NCI-H1417 (cell line): ENCODE measurements at places on chromosomes 16 and 17.
A peak's percentile ranks its signal among the peaks of the same experiment; 100 is the strongest.

DNA sequence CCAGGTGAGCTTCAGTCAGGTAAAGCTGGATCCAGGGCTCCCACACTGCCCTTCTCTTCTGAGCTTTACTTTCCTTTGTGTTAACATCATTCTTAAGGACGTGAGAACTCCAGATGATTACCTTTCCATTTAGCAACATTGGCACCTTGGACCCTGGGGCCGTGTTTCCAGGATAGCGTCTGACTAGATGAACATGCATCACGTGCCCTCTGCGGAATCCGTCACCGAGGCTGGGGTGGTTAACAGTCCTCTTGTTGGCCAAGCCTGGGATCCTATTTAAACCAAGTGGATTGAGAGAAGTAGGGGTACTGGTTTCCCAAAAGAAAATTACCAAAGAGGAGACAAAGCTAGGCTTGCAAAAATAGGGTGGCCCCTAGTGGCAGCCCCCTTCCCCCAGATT is 3.9 kb upstream of the LAT start:
- no peak for DNase-seq

DNA sequence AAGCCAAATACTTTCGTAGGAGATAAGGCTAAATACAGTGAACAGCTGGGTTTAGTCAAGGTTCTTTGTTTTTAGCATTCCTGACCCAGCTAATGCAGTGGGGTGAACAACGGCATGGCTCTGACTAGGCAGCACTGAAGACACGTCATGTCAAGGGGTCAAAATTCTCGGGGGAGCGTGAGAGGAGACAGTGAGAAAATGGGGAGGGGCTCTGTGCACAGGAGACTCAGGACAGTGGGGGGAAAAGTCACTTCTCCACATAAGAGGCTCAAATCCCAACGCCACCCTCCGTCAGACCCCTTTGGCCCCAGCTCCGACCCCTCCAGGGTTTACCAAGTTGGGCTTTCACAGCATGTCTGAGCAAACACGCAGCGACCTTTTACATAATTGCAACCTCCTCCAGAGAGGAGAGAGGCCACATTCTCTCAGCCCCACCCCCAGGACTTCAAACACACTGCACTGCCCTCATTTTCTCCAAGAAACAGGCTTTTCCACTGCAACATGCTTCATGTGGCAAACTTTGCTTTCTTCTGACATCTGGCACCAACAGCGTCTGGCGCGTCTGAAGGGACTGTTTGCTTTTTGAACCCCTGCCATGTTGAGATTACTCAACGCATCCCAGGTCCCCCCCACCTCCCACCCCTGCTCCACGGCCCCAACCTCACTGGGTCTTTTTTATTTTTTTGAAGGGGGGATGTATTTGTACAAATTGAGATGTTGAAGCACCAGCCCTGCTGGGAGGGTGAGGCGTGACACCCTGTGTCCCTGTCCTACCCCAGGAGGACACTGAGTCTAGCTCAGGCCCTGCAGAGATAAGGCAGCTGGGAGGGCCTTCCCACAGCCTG is 30.0 kb downstream of the AXIN2 start:
- peak; percentile 52 for DNase-seq

- DNase-seq, result peak; percentile 20
Measured at GRCh38 chr17:30170415-30170987, 53.9 kb downstream of the NSRP1 start.

DNA sequence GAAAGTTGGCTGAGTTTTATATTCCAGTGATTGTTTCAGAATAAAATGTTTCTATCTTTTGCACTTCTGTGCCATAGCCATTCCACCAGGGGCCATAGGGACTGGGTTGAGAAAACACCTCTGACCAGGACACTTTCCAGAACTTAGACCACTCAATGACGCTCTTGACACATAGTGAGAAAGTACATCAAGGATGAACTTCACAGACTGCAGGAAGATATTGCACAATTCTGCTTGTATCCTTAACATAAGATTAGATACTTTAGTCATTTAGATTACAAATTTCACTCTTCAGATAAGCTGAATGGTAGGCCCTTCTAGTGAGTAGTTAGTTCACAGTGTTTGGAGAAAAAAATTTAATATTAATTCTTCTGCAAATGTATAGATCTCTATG is 13.0 kb upstream of the MPHOSPH6 start:
- no peak for DNase-seq

DNA sequence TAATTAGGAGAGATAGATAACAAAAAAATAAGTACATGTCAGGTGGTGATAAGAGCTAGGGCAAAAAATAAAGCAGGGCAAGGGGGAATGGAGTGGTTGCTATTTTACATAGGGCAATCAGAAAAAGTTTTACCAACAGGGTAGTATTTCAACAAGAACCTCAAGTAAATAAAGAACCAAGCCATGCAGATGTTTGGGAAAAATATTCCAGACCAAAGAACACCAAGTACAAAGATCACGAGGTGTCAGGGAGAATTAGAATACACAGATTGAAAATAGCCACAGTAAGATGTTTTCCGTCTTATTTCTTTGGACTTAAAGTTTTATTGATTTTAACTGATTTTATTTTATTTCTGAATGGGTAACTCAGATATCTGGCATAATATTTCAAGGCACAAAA is 11.1 kb downstream of the SYNRG start:
- DNase-seq, result no peak

DNA sequence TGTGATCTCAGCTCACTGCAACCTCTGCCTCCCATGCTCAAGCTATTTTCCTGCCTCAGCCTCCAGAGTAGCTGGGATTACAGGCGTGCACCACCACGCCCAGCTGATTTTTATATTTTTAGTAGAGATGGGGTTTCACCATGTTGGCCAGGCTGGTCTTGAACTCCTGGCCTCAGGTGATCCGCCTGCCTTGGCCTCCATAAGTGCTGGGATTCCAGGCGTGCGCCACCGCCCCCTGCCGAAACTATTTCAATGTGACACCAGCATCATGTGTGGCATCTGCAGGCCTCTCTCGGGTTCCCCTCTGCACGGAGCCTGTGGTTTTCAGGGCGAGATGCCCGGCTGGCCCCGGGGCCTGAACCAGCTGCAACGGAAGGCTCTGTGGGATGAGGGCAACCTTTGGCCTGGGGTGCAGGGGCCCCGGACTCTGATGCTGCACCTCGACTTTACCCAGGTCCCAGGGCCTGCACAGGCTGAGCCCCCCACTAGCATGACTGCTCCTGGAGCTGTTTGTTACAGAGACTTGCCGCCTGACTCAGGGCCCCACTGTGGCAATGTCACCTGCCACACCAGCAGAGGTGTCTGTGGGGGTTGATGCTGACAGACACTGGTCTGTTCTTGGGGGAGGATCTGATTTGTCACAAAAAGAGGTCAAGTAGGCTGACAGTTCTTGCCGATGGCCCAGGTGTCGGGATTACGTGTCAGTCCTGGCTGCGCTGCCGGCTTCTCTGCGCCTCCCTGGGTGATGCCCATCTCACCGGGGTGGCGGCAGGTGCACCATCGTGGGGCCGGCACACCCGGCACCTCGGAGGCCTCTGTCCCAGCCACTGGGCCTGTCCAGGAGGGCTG is 8.6 kb upstream of the TEX19 start:
- no peak for DNase-seq

DNA sequence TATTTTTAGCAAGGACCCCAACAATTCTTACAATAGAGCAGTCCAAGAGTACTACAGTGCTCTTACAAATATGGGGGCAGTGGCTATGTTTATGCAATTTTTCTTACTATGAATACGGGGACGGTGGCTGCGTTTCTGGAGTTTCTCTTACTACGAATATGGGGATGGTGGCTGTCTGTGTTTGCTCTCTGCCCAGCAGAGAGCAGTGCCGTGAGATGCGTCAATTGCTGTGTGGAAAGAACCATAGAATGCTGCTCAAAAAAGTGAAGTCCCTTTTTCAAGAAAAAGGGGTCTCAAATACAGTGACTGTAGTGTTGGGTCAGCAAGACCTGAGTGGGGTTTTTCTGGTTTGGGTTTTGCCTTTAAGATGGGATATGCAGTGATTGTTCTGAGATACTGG is 53.9 kb downstream of the KNOP1 start:
- no peak for DNase-seq

DNA sequence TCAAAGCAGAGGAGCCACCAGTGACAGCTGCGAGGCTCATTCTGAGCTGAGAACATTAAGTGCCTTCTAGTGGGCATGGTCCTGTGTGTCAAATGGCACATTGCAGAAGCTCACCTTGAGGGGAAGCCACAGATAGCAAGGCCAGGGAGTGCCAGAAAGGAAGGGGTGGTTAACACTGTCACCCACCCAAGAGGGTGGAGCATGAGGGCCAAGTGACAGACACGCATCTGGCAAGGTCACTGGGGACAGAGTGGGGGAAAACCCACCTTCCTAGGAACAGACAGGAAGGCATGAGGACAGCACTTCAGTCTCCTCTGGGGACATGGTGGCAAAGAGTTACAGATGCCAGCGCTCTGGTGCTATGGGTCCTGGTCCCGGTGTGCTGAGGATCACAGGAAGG is 22.1 kb downstream of the NUBP1 start:
- no peak for DNase-seq

DNA sequence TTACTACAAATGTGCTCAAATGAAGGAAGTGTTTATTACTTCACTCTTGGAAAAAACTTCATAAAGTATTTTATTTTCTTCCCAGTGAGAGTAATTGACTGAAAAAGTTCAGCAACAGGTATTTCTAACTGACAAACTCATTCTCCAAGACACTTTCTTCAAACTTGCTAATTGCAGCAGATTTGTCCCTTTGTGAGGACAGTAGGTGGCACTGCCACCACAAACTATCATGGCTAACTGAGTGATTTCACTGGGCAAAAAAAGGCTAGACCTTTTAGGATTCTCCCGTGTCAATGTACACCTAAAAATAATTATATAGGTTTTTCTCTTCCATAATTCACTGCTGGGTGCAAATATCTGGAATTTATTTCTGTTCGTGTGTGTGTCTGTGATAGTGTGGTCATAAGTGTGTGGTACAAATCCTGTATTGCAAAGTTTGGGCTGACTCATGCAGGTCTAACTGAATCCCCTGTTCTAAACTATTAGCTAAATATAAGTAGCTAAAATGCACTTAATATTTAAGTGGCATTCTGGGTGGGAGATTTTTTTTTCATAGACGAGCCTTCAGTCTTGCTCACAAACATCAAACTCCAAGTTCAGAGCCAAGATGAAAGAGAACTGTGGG is 3.9 kb downstream of the HS3ST3A1 start:
- DNase-seq, result no peak

- no peak for DNase-seq
Measured at GRCh38 chr17:49316889-49317675, 45.0 kb downstream of the ZNF652 start.

GRCh38 chr17:55720919-55721836 is 1.5 kb downstream of the TMEM100 start:
- DNase-seq, result no peak

DNA sequence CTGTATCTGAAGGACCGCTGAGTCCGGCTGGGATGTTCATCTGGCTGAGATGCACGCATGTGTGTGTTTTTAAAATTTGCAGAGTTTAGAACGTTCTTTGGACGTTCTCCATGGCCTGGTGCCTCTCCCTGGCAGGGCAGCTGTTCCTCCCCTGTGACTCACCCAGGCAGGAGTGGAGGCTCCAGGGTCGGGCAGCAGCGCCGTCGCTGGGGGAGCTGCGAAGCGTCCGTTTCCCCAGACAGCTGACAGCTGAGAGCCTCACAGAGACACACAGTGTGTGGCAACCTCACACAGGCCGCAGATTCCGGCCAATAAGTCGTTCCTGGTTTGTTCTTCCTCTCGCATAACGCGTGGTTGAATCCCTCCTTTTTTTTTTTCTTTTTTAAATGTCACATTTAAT is 80.6 kb downstream of the OR1D5 start:
- no peak for DNase-seq
